ENCODE measurements at places on chromosomes 4 and X. TPM values are rescaled to one million over a fixed set of nuclear protein-coding genes. Genes with fewer than 3 reads are reported as not detected.
A peak's percentile ranks its signal among the peaks of the same experiment; 100 is the strongest.

DNA sequence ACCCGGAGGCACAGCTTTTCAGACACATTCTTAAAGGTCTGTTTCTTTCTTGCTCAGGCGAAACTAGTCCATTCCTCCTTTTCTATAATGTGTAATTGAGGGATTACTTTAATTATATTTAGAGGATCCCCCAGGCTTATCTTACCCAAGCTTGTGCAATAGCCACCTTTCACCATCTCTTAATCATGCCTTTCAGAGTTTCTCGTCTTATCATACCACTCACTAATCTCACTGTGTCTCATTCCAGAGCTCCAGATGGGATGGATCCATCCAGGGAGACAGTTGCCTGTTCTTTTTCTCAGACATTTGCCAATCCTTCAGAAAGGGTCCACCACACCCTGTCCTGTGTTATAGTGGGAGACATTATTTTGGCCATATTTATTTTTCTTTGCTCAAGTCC lies 12.5 kb downstream of the SPARCL1 start:
- DNase-seq: no peak

- DNase-seq: no peak
Observed at GRCh38 chrX:123077631-123078030, 106.4 kb upstream of the GRIA3 start.

GRCh38 chrX:137067147-137067546 lies 33.4 kb upstream of the GPR101 start:
- no peak for DNase-seq

The BCAP31 gene
- total RNA-seq: 129 TPM

The RAB41 gene
- not detected for total RNA-seq

DNA sequence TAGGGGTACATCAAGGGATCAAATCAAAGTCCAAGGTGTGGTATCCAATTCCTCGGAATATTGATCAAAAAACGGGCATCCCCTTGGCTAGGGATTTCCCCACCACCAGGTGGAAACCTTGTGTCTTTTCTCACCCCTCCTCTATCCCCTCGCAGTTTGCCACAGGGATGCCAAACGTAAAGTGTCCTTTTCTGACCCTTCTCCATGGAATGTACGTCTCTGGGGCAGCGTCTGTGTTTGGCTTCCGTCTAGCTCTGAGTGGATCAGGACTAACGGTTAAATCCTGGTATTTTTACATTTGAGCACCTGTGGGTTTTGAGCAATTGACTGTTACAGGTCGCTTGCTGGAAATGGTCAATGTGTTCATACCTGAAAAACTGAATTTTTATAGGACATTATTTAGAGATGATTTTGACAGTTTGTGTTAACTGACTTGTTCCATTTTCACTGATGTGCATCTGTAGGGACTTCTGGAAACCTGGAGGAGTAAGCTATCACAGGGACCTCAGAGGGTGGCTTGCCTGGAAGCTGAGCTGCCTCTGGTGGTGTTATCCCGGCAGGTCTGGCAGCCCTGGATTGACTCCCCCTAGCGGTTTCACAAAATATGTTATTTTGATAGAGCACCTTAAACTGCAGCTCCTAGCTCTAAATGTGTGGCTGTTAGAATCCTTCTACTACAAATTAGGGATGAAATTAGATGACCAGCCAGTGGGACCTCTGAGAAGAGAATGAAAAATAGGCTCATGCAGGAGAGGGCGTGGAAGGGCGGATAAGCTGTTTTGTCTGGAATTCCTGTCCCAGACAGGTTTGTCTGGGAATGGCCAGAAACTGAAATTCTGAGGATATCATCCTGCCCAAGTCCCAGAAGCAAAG lies 8.8 kb upstream of the MGST2 start:
- DNase-seq: peak; percentile 58

DNA sequence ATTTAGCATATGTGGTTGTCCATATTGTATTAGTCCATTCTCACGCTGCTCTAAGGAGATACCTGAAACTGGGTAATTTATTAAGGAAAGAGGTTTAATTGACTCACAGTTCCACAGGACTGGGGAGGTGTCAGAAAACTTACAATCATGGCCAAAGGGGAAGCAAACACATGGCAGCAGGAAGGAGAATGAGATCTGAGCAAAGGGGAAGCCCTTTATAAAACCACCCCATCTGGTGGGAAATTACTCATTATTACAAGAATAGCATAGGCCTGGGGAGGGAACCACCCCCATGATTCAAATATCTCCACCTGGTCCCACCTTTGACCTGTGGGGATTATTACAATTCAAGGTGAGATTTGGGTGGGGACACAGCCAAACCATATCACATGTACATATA lies 122.6 kb upstream of the ANK2 start:
- no peak for DNase-seq

GRCh38 chr4:35604724-35605123 lies 639.6 kb downstream of the ARAP2 start:
- DNase-seq: no peak

The PDCL2 gene
- not detected for total RNA-seq

DNA sequence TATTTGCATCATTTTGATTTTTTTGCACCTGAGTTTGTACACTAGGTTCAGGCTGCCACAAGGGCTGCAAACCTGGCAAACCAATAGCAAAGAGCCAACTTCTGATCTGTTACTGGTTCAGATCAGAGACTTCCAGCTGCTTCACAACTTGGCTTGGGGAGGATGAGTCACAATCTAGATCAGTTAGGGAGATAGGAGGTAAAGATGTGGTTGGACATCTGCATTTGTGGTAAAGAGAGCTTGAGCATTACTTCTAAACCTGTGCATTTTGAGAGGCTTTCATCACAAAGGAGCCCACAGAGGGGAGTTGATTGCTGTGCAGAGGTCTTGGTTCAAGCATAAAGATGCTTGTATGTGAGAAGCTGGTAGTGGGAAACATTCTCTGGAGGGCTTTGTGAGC lies 34.5 kb downstream of the LINC00632 start:
- no peak for DNase-seq

- DNase-seq: no peak
Observed at GRCh38 chr4:52251864-52252263, 200.8 kb downstream of the SPATA18 start.

The SRPX gene
- total RNA-seq: 108 TPM

The NUP62CL gene
- 1.3 TPM for total RNA-seq

GRCh38 chrX:133359466-133359865 lies 55.8 kb downstream of the GPC4 start:
- DNase-seq: no peak

DNA sequence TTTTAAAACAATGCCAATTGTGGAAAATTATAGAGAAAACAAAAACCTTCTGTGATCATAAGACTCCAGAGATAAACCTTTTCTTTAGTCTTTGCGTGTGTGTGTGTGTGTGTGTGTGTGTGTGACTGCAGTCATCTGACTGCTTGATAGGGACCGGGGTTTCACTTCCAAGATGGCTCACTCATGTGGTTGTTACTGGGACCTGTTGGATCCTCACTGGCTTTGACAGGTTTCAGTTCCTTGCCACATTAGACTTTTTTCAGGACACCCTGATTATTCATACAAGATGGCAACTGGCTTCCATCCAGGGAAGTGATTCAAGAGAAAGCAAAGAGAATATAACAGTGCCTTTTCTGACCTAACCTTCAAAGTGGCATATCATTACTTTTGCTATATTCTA lies 21.9 kb upstream of the MAD2L1 start:
- DNase-seq: no peak

DNA sequence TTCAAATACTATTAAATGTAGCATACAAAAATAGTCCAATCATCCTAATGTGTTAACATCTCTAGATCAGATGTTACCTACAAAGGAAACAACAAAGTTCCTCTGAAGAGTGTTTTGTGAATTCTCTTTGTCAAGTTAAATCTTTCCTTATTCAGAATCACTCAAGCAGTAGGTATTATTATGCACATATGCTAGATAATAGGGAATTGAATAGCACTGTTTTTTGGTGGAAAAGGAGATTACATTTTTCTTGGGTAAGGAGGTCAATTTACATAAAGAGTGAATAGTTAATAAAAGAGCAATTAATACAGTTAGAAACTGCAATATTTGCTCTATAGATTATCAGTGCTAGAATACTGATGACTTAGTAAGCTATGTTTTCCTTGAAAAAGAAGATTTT lies 130.7 kb downstream of the BTC start:
- DNase-seq: no peak

- DNase-seq: no peak
Observed at GRCh38 chr4:153788051-153788412, 851 bp downstream of the SFRP2 start.

GRCh38 chrX:38678821-38679220 lies 117.5 kb downstream of the TSPAN7 start:
- DNase-seq: no peak

DNA sequence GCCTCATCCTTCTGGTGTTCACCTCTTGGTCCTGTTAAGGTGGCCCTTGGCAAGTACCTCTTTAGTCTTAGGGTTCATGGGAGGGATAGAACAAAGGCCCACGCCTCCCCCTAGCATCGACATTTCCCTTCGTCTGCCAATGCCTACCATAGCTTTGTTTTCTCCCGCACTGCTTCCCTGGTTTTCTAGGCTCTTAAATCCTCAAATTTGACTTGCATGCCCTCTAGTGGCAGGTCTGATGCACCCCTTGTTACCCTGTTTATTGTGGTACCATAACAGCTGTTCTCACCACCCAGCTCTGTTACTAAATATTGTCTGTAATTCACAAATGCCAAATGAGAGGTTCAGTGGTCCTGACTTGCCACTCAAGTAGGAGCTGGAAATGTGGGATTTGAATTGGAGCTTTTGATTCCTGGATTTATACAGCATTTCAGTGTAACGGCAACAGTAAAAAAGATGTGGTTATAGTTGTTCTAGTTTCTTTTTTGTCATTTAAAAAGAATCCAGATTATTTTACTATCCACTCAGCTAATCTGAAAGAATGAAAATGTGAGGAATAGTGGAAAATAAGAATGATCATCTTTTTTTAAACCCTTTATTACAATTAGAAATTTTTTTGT lies 100.1 kb downstream of the REPS2 start:
- DNase-seq: no peak

GRCh38 chr4:141124224-141124623 lies 9.0 kb downstream of the RNF150 start:
- no peak for DNase-seq

DNA sequence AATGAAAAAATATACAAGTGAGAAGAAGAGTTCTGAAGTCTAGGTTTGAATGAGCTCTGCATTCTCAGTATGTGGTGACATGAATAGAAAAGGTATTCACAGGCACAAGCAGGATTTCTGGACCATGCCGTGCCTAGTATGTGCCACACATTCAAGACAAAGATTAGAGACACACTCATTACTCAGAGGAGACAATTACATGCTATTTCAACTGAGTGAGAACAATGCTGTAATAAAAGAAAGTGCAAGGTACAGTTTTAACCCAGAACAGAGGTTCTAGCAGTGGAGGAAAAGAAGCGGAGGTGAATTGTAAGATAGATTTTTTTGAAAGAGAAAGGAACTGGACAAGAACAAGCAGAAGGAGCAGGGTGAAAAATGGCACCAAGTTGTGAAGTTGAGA lies 121.0 kb upstream of the RASGEF1B start:
- no peak for DNase-seq

DNA sequence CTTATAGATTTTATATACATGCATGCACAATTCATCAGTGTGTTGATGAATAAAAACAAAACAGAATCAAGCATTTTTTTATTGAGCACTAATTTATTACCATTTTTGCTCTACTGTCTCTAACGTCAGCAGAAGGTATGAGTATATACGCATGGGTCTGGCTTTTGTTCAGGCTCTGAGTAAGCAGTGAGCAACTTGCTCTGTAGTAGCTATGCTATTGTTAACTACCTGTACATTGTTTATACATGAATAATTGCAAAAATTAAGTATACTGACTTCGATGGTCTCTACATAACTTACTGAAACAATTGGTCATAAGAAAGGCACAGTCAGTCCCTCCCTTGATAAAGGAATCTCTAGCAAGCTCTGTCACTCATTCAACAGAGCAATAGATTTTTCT lies 122.9 kb downstream of the RS1 start:
- no peak for DNase-seq

DNA sequence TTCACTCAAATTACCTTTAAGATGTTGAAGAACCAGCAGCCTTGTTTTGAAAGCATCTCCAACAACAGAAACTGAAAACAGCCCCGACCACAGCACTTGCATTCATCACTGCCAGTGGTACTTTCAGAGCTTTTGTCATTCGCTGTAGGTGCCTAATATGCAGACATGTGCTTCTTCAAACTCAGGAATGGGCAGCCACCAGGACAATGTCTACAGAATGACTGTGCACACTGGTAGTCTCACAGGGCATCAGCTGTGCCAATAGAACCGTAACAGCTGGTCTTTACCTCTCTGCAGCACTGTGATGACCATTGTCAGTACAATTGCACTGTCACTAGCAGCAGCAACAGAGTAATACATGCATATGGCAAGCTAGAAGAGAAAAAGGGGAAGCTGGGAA lies 1149.7 kb downstream of the STPG2 start:
- DNase-seq: no peak

DNA sequence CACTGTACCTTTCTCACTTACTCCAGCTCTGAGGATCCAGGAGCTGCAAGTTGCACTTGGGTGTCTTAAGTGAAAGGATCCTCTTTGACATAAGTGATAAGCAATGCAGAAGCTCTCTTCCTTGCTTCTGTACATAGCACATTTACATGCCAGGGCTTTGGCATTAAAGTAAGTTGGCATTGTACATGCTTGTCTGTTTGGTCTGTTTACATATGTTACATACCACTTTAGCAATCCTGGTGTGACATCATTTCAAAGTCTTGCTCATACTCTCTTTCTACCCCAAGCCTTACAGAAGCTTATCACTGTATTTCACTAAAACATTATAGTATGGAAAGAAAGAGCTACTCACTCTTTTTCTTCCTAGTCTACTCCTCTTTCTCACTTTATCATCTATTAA lies 2548.3 kb downstream of the ARAP2 start:
- DNase-seq: no peak

GRCh38 chr4:10691651-10692050 lies 7.1 kb upstream of the CLNK start:
- DNase-seq: no peak

DNA sequence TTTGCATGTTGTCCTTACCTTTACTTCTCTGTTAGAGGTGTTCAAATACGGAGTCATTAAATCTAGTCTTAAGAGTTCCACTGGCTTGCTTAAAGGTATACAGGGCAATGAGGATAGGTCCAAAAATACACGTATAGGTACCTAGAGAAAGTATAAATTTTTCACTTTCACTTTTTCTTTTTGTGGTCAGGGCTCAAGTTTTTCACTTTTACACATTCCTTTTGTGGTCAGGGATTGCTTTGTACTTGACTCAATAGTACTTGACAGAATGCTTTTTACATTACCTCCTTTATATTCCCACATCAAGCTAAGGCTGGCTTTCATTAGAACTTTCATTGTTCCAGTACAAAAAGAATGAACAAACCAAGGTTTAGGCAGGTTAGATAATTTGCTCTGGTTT lies 21.7 kb downstream of the TMEM184C start:
- DNase-seq: no peak

The APLN gene
- total RNA-seq: 4.5 TPM

The IL13RA1 gene
- total RNA-seq: 80.8 TPM

- DNase-seq: no peak
Observed at GRCh38 chrX:12686331-12686730, 104.9 kb upstream of the PRPS2 start.

The SSX2 gene
- not detected for total RNA-seq

GRCh38 chrX:153450114-153450948 lies 4.5 kb upstream of the TREX2 start:
- DNase-seq: no peak

- DNase-seq: no peak
Observed at GRCh38 chr4:153223930-153224329, 19.7 kb downstream of the TRIM2 start.

All from breast epithelium (tissue), 4 donors.